ENCODE measurements at places on chromosomes 3 and 15. TPM values are rescaled to one million over a fixed set of nuclear protein-coding genes. Genes with fewer than 3 reads are reported as not detected.

The PLIN1 gene
- not detected for total RNA-seq

The UPK1B gene
- not detected for total RNA-seq

The ZNF620 gene
- 3.6 TPM for total RNA-seq

The IMPG2 gene
- 0.98 TPM for total RNA-seq

The FOXB1 gene
- not detected for total RNA-seq

The CHRNA5 gene
- total RNA-seq: 6.9 TPM

The CNTN6 gene
- total RNA-seq: not detected

The SLC28A2 gene
- not detected for total RNA-seq

The SLC38A3 gene
- not detected for total RNA-seq

The CACNA2D2 gene
- not detected for total RNA-seq

The WDR5B gene
- 4.9 TPM for total RNA-seq

The RASGRP1 gene
- total RNA-seq: 0.76 TPM

The FBXO40 gene
- total RNA-seq: not detected

The STRA6 gene
- 0.65 TPM for total RNA-seq

The C3orf20 gene
- total RNA-seq: not detected

The KLF15 gene
- total RNA-seq: 1.5 TPM

The GOLGA8M gene
- not detected for total RNA-seq

The ZNF662 gene
- total RNA-seq: 3.2 TPM

The CLSTN2 gene
- under 0.01 TPM for total RNA-seq

The TM4SF4 gene
- total RNA-seq: not detected

The CYP19A1 gene
- not detected for total RNA-seq
